Urinary bladder (tissue), 4 donors: ENCODE measurements at places on chromosomes 4 and X. TPM values are rescaled to one million over a fixed set of nuclear protein-coding genes. Genes with fewer than 3 reads are reported as not detected.

ZAR1 gene
- total RNA-seq: not detected

MAGEE2 gene
- total RNA-seq: 0.74 TPM

DNA sequence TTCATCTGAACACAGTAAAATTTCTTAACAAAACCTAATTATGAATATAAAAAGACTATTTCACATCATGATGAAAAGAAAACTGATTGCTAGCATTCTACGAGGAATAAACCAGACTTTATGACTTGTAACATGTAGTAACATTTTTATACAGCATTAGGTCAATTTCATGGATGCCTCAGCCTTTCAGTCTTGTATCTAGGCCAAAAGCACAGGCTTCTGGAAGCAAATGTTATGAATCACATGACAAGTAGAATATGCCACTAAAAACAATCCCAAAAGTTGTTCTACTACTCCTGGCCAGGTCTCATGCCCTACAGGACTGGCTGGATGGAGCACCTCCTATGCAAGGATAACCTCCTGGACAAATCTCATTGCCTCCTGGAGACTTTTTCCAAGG, 101.2 kb downstream of the ARHGAP6 start:
- DNase-seq: no peak

DNA sequence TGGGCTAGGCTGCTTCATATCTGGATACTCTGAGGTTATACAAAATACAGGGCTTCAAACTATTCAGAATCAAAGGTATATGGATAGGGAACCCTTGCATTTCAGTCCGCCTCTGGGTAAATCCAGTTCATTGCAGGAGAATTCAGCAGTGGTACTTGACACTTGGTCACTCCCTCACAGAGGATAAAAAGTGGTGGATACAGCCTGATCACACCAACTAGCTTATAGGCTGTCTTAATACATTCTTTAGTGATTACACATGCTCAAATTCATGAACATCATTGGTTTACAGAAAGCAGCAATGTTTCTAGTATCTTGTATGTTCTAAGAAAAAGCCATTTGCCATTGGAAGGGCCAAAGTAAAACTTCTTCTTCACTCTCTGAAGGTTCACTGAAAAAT, 104.8 kb upstream of the PDE5A start:
- no peak for DNase-seq
